ENCODE measurements at places on chromosomes 4 and X.

- DNase-seq, result no peak
These were observed 663.4 kb downstream of the RAPGEF2 start for GRCh38 chr4:159766241-159766640.

DNA sequence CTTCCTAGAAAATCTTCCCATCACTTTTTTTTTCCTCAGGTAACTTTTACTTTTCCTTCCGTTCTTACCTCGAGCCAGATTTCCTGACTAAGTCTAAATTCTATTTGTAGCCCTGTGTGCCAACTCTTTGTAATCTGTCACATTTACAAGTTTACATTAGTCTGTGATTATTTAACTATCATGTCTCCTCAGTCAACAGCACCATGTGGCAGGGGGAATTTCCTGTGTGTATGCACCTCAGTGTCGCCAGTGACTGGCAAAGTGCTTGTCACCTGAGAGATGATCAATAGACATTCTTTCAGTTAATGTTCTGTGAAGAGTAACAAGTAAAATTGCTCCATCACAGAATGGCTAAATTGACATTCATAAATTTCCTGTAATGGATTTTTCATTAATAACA, 468.5 kb downstream of the PDGFC start:
- DNase-seq, result no peak

- DNase-seq, result no peak
These were observed 796.7 kb downstream of the RAPGEF2 start for GRCh38 chr4:159899596-159899995.

GRCh38 chr4:72171761-72172160, 140.0 kb downstream of the NPFFR2 start:
- DNase-seq, result no peak

DNA sequence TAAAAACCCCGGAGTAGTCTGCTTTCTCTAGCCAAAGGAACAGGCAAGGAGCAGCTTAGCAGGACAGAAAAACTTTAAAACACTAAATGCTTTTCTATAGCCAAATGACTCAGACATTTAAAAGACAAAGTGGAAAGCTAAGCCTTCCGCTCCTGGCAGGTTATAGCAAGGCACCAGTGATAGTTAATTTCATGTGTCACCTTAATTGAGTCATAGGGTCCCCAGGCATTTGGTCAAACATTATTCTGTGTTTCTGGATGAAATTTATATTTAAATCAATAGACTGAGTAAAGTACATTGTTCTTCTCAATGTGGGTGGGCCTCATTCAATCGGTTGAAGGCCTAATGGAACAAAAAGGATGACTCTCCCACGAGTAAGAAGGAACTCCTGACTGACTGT, 885.7 kb upstream of the ADGRL3 start:
- DNase-seq, result no peak

DNA sequence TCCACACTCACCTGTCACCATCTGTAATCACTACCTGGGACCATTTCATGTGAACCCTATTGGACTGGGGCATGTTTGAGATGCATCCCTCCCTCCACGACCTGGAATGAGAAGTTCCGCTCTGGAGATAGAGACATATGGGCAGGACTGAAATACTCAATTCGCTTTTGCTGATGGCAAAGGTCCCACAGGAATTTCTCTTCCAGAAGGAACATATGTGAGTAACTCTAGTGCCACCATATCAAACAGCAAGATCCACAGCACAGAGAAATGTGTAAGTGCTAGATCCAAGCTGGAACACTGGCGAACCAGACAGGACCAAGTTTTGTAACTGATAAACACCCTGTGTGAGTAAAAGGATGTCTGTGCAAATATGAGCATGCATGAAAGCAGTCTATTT, 43.9 kb downstream of the SEL1L3 start:
- no peak for DNase-seq

GRCh38 chr4:153257991-153258390, 53.7 kb downstream of the TRIM2 start:
- DNase-seq, result no peak

- peak; percentile 31 for DNase-seq
These were observed 6.7 kb upstream of the ART3 start for GRCh38 chr4:76067652-76068286.

DNA sequence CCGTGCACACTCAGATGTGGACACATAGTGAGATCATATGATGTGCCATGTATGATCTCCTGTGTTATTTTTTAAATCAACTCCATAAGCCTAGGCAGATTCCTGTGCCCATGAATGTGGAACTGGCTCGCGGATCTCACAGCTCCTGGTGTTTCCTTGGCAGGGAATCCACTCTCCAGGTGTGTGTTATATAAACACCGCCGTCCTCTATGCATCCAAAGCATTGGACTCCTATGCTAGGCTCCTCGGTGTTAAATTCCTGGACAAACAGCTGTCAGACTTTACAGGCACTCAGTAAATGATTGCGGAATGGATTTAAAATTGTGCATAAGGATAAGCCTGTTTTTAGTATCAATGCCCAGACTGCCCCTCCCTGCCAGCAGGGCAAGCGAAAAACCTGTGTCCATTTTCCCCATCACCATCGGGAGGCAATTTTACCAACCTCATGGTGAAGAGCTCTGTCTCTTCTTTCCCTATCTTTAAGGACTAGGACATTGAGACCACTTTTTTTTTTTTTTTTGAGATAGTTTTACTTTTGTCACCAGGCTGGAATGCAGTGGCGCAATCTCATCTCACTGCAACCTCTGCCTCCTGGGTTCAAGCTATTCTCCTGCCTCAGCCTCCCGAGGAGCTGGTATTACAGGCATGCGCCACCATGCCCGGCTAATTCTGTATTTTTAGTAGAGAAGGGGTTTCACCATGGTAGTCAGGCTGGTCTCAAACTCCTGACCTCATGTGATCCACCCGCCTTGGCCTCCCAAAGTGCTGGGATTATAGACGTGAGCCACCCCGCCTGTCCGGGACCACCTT, 23.6 kb upstream of the GPR78 start:
- no peak for DNase-seq

GRCh38 chr4:24510091-24510490, 74.3 kb downstream of the DHX15 start:
- no peak for DNase-seq

GRCh38 chr4:52617336-52618020, 41.6 kb downstream of the USP46 start:
- DNase-seq, result no peak

GRCh38 chr4:94544811-94545210, 93.1 kb downstream of the PDLIM5 start:
- DNase-seq, result no peak

DNA sequence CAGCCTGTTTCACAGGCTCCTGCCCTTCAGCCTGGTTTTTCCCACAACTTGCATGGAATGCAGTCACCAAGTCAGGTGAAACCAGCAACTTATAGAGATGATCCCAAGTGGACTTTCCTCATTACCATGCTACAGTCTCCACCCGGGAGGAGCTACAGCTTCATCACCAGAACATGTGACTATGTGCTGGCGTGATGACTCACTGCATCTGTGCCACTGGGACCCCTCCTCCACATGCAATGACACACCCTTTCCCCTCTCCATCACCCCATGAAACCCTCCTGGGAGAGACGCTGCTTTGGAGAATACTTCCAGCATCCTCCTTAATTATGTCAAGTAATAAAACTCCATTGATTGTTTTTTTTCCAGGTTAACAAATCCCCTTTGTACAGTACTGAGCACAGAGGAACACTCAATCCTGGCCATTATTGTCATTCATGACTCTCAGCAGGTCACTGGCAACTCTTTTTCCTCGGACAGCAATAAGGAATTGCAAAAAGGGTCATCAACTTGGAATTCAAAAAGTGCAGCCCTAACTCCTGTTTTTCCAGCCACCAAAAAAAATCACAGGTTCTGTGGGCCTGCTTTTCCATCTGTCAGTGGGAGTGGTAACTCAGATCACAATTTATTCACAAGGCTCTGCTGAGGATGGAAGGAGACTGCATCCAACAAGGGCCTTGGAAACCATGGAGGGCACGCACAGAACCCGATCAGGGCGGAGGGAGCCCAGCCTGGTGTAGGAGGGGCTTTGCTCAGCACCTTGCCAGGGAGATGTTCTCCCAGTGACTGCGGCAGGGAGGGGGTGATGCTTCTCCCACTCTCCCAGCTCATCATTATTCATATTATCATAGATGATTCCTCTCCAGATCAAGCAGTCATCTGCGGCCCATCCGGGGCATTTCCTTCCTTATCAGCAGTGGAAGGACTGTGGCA, 17.4 kb downstream of the QDPR start:
- DNase-seq, result no peak

- no peak for DNase-seq
These were observed 71.3 kb upstream of the KIT start for GRCh38 chr4:54586320-54586955.

DNA sequence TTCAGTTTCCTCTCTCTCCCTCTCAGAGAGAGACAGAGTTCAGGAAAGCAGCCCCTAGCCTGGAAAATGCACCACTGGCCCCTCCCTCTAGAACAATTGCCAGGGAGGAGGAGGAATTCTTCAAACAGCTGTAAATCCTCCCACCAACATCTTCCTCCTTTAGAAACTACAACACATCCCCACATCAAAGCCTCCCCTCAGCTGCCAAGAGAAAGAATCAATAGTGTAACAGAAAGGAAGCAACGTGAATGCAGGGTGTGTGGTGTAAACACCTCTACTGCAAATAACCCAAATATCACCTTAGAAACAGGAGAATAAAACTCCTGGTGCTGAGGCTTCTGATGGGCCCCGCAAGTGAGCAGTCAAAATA, 249.9 kb upstream of the GATB start:
- no peak for DNase-seq

DNA sequence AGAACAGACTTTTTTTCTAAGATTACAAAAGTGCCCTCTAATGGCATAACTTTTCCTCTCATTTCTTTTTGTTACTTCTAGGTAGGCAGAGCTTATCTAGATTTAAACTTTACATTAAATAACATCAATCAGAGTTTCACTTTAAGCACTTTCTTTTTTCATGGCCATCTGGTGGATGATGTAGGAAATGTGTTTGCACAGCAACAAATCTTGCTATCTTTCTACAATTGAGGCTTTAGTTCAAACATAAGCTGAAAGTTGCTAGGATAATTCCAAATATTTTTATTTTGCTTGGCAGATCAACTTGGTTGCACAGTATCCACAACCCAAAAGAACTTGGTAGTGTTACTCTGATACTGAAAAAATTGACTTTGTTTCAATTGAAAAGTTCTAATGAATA, 22.0 kb downstream of the NDNF start:
- DNase-seq, result no peak

DNA sequence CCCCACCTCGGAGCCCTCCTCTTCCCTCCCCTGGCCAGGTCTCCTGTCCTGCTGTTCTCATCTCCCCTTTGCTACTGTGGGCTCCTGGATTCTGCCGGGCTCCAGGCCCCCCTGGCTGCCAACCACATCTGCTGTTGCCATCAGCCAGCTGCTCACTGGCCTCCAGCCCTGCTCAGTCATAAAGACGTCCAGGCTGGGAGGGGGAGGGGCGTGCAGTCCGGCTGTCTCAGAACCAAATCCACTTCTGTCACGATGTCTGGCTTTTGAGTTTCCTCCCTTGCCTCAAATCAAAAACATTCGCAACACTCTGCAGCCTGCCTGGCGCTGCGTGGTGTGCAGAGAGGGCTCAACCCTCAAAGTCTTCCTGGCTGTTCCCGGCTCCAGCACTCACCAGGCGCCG, 7.1 kb downstream of the RASL11B start:
- no peak for DNase-seq

GRCh38 chrX:7069556-7069955, 78.0 kb upstream of the STS start:
- DNase-seq, result no peak

DNA sequence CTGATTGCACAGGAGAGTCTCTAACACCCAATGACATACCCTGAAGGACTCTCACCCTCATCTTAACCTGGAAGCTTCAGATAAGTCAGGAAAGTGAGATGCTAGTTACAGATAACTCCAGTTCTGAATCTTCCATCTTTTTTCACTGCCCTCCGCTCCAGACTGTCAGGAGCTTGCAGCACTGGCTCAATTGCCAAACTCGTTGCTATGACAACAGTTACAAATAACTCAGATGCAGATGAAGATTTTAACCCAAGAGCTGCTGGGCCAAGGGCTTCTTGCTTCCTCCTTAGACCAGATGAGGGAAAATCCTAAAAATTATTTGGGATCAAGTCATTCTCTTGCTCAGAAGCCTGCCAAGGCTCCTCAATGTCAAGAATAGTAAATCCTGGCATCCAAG, 109.1 kb upstream of the HUWE1 start:
- DNase-seq, result no peak

- DNase-seq, result no peak
These were observed 100.8 kb upstream of the MAML3 start for GRCh38 chr4:140254651-140255299.

GRCh38 chrX:46327566-46328115, 217.6 kb downstream of the ZNF674 start:
- no peak for DNase-seq

- peak; percentile 10 for DNase-seq
These were observed 178.0 kb downstream of the PPP3CA start for GRCh38 chr4:101169044-101170014.

DNA sequence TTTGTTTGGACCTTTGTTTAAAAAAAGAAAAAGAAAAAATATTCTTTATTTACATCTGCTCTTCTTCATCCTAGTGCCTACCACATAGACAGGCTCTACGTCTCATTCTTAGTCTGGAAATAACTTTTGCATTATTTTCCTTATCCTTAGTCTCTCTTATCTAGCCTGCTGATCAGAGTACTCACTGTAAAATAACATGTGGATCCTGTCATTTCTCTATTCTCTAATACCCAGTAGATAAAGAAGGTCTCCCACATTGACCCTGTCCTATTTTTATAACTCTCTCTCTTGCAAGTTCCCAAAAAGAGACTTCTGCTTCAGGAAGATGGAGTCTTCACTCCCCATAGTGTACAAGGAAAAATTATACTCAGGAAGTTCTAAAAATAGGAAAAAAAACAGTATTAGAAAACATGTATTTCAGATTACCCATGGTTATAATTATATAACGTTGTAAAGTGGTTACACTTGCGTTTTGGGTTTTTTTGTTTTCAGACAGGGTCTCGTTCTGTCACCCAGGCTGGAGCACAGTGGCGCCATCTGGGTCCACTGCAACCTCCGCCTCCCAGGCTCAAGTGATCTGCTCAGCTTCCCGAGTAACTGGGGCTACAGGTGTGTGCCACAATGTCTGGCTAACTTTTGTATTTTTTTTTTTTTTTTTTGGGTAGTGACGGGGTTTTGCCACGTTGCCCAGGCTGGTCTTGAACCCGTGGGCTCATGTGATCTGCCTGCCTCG, 23.8 kb downstream of the ZFX start:
- DNase-seq, result no peak

- no peak for DNase-seq
These were observed 293.9 kb upstream of the GATB start for GRCh38 chr4:152054731-152055130.
